ENCODE measurements at places on chromosomes 16 and 17. TPM values are rescaled to one million over a fixed set of nuclear protein-coding genes. Genes with fewer than 3 reads are reported as not detected.

The ETV4 gene
- 1.4 TPM for total RNA-seq

The GID4 gene
- total RNA-seq = 9.0 TPM

The CSH2 gene
- not detected for total RNA-seq

The SDR42E2 gene
- total RNA-seq = not detected

The HASPIN gene
- 0.62 TPM for total RNA-seq

The AANAT gene
- total RNA-seq = not detected

The TMEM88 gene
- total RNA-seq = 1.2 TPM

The ST6GALNAC2 gene
- not detected for total RNA-seq

The MT4 gene
- total RNA-seq = not detected

The GINS2 gene
- total RNA-seq = 4.2 TPM

The SNX20 gene
- 0.16 TPM for total RNA-seq

Data from occipital lobe (tissue), 3 donors.